ENCODE measurements at places on chromosomes 3 and 15. TPM values are rescaled to one million over a fixed set of nuclear protein-coding genes. Genes with fewer than 3 reads are reported as not detected.

LRRC2 gene
- 122 TPM for total RNA-seq

OR5H15 gene
- total RNA-seq, result not detected

OXTR gene
- 0.54 TPM for total RNA-seq

CCR1 gene
- 2.7 TPM for total RNA-seq

AGBL1 gene
- not detected for total RNA-seq

DNASE1L3 gene
- total RNA-seq, result 3.7 TPM

ECE2 gene
- not detected for total RNA-seq

STAB1 gene
- total RNA-seq, result 74.7 TPM

SNURF gene
- 58.2 TPM for total RNA-seq

NDUFB5 gene
- 360 TPM for total RNA-seq

FEZF2 gene
- total RNA-seq, result not detected

CCR8 gene
- total RNA-seq, result not detected

CHCHD4 gene
- 35.9 TPM for total RNA-seq

ANKRD63 gene
- 0.65 TPM for total RNA-seq

NPAP1 gene
- total RNA-seq, result not detected

RTP3 gene
- not detected for total RNA-seq

MNS1 gene
- total RNA-seq, result 0.94 TPM

SYNPR gene
- total RNA-seq, result not detected

GOLGA6D gene
- not detected for total RNA-seq

CELSR3 gene
- 0.16 TPM for total RNA-seq

FBXO22 gene
- 19.3 TPM for total RNA-seq

LPP gene
- 92.9 TPM for total RNA-seq

PPM1L gene
- total RNA-seq, result 62.3 TPM

IMPG2 gene
- total RNA-seq, result 0.11 TPM

RASGRF1 gene
- total RNA-seq, result not detected

PRR20G gene
- total RNA-seq, result not detected

KNL1 gene
- total RNA-seq, result 0.51 TPM

TGM5 gene
- not detected for total RNA-seq

KBTBD13 gene
- total RNA-seq, result 9.4 TPM

LEKR1 gene
- 0.56 TPM for total RNA-seq

DPPA2 gene
- total RNA-seq, result not detected

PLA2G4D gene
- total RNA-seq, result not detected

PCOLCE2 gene
- 52.7 TPM for total RNA-seq

TRH gene
- not detected for total RNA-seq

TAMM41 gene
- 7.5 TPM for total RNA-seq

ZNF385D gene
- 2.2 TPM for total RNA-seq

FSIP1 gene
- 0.91 TPM for total RNA-seq

NRROS gene
- 2.4 TPM for total RNA-seq

SCAANT1 gene
- not detected for total RNA-seq

CFAP161 gene
- total RNA-seq, result 0.30 TPM

PTX3 gene
- total RNA-seq, result 0.13 TPM

NLGN1 gene
- total RNA-seq, result 7.8 TPM

CCR9 gene
- total RNA-seq, result not detected

Measured in Right ventricle myocardium superior (tissue), 1 donor.